Activated naive CD8-positive, alpha-beta T cell treated with anti-CD3 and anti-CD28 coated beads, Interleukin-2, amount 50 U/mL, for 16 hours (primary cell): ENCODE measurements at places on chromosomes 6 and 20.

- DNase-seq = no peak
These were observed 102.6 kb downstream of the IBTK start for GRCh38 chr6:82144852-82145340.

GRCh38 chr6:126625019-126625418 lies 285.1 kb downstream of the CENPW start:
- no peak for DNase-seq

DNA sequence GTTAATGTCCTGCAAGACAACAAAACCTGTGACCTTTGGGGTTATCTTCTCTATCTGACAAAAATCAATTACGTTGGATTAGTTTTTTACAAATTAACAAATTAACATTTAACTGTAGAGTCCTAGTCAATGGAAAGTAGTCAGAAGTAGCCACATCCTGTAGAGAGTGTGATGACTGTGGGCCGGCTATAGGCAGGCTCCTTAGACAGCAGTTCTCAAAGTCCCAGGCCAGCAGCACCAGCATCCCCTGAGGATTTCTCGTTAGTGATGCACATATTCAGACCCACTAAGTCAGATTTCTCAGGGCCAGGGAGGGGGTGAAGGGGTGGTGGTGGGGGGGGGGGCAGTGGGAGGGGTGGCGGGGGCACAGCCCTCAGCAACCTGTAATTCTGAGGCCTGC lies 37.2 kb downstream of the ZNF341 start:
- DNase-seq = no peak

- DNase-seq = no peak
These were observed 164.2 kb downstream of the JARID2 start for GRCh38 chr6:15410126-15410391.
